ENCODE measurements at places on chromosomes 12 and 14.
A peak's percentile ranks its signal among the peaks of the same experiment; 100 is the strongest.

- DNase-seq: no peak
Observed at GRCh38 chr12:20063116-20063515, 305.2 kb upstream of the PDE3A start.

DNA sequence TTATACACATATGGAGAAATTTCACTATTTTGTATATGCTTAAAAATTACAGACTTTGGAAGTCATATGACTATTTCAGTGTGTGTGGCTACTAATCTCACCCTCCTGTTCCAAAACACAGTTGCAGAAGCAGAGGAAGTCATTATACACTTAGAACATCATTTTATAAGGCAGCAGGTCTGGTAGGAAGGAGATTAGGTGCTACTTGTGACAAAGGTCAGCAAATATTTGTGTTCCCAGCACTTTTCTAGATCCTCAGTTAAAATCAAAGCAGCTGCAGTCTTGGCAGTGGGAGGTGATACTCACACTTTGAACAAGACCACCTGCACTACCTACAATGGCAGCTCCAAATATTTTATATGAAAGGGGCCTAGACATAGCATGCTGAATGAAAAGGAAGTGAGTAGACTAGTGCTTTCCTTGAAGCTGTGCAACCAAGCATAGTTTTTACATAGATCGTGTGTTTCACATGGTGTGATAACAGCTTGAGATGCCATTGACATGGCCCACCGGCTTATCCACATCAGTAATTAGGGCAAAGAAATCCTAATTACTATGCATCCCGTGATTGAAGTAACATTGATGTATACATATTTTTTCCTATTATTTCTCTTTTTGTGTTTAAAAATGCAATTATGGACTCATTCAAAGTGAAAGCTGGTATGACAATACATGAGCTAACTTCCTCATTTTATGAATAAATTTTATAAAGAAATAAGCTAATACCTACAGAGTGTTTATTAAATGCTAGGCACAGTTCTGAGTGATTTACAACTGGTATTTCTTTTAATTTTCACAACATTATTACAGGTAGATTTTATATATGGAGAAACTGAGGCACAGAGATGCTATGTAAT, 5.3 kb downstream of the GYS2 start:
- DNase-seq: no peak

DNA sequence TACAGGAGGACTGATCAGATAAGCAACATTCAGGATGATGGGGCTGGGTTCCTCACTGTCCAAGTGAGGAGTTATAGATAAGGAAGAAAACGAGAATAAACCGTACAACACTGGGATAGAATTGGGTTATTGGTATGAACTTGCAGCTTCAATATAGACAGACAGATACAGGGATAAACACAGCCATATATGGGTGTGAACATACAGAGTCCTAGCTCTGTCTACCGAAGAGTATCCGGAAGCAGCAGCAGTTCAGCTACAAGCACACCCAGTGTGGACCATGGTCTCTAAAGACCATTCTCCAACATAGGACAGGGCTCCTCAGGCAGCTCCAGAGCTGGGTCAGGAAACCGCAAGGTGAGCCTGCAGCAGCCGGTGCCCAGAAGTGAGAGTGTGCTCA, 40.8 kb downstream of the CDC42BPB start:
- DNase-seq: no peak

DNA sequence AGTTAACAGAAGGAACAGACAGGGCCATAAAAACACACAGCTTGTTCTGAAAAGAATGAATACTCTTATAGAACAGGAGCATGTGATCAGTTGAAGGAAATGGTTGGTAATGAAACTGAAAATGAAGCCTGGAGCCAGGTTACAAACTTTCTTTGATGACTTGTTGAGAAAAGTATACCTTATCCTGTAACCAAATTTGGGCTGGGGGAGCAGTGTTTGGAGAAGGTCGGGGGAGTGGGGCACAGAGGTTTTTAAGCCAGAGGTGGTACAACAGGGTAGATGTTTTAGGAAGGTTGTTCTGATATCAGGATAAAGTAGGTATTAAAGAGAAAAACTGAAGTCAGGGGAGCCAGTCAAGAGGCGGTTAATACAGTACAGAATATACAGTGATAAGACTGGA, 8.2 kb downstream of the GOLT1B start:
- no peak for DNase-seq

DNA sequence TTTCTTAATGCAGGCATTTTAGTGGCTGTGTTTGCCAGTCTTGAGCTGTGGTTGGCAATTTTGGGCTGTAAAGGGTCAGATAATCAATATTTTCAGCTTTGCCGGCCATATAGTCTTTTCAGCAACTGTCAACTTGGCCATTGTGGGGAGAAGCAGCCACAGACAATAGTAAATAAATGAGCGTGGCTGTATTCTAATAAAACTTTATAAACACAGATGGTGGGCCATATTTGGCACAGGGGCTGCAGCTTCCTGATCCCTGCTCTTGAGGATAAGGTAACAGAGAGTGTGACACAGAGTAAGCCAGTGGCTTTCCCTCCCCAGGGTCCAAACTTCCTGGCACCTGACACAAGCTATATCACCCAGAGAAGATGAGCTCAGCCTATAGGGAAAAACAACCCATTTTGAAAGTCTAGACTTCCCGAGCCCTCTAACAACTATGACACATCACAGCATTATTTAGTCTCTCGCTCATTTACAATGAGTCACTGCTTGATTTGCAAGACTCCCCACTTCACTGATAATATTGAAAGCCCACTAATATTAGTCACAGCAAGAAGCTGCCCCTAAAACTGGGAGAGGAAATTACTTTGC, 163.1 kb upstream of the TMPO start:
- DNase-seq: no peak

DNA sequence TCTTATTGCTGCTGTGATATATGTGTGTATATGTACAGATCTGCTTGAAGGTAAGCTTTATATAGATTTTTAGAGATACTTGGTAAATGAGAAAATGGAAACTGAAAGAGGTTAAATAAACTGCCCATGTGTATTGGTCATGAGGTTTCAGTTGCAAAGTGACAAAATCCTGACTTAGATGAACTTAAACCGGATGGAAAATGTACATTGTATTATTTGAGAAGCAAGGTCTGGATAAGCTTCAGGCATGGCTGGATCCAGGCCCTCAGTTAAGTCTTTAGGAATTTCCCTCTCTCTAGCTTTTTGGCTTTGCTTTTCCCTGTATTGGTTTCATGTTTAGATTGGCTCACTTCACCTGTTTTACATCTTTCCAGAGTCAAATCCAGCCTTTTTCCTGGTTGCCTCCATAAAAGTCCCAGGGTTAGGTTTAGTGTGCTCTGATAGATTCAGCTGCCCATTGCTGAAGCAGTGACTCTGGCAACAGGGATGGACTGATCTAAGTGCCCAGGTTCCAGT, 21.0 kb upstream of the MAP1LC3B2 start:
- DNase-seq: no peak

- no peak for DNase-seq
Observed at GRCh38 chr12:52925717-52926595, 21.1 kb upstream of the KRT8 start.

- no peak for DNase-seq
Observed at GRCh38 chr12:87112571-87113345, 856.6 kb upstream of the MGAT4C start.

DNA sequence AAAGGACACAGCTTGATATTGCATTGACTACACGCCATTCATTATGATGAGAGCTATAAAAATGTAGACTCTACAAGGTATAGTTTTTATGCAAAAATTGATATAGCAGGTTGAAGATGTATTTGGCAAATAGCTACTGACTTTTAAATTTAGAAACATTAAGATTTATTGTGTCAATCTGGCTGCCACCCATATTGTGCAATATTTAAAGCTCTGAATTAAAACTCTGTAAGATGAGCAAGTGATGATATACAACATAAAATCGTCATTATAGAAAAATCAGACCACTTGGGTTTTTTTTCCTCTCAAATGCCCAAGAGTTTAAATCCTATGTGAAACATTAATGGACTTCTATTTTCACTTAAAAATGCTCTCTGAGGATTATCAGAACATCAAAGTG, 36.8 kb upstream of the E2F7 start:
- no peak for DNase-seq

DNA sequence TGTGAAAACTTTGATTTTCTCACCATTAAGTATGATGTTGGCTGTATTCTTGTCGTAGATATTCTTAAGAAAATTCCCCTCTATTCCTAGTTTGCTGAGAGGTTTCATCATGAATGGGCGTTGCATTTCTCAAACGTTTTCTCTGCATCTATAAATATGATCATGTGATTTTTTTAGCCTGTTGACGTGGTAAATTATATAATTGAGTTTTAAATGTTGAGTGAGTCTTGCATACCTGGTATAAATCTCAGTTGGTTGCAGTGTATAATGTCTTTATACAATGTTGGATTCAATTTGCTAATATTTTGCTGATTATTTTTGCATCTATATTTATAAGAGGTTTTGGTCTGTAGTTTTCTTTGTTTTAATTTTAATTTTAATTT, 405.9 kb upstream of the MIS18BP1 start:
- no peak for DNase-seq

GRCh38 chr12:6049587-6049986, 74.9 kb downstream of the VWF start:
- no peak for DNase-seq

DNA sequence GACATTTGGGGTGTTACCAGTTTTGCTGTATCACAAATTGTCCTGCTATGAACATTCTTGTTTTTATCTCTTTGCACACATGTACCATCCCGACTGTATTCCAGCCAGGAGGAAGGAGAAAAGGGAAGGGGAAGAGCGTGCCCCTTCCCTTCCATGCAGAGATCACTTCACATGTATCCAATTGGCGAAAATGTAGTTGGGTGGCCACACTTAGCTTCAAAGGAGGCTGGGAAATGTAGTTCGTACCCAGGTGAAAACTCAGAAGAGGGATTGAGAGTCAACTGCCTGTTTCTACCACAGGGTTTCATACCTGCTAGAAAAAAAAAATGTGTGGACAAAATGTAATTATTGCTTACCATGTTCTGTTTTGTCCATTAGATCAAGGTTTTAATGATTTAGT, 189.1 kb upstream of the PELI2 start:
- DNase-seq: no peak

- no peak for DNase-seq
Observed at GRCh38 chr14:75433631-75434071, 5.8 kb downstream of the JDP2 start.

GRCh38 chr12:19130224-19131024, 891 bp downstream of the PLEKHA5 start:
- peak; percentile 8 for DNase-seq

GRCh38 chr12:23493672-23494071, 455.8 kb downstream of the SOX5 start:
- DNase-seq: no peak

DNA sequence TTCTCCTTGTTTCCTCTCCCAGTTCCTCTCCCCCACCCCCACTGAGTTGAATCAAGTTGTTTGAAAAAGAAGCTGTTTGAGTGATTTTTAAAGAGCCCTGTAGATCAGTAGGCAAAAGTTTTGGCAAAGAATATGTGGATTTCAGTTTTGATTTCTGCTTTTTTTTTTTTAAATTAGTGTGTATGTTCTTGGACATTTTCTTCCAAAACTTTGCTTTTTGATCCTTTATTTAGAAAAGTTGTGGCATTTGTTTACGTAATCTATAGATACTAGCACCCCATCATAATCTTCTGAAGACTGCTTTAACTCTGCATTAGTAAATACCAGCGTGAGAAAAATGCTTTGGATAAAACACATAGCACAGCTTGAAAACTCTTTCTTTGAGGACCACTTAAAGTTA, 190.3 kb upstream of the SEL1L start:
- DNase-seq: no peak

DNA sequence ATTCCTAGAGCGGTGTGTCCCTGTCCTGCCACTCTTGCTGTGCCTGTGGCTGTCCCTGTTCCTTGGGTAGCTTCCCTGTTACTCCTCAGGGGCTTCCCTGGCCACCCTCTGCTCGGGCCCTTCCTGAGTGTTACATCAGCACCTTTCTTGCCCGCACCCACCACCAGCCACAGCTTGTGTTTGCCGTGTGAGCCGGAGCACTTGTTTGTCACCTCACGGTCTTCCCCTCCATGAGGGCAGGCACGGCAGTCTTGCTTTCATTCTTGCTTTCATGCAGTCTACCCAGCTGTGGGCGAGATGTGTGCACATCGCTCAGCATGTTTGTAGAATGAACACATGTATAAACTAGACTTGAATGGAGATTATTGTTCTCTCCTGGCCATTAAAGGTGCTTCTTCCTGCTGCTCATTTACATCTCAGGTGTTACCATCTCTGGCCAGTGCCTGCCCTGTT, 42.0 kb downstream of the TRAF3 start:
- no peak for DNase-seq

GRCh38 chr14:69591317-69591716, 16.6 kb upstream of the CCDC177 start:
- DNase-seq: no peak

- peak; percentile 79 for DNase-seq
Observed at GRCh38 chr12:100127766-100128511, 14.7 kb downstream of the BLTP3B start.

- no peak for DNase-seq
Observed at GRCh38 chr14:105918496-105919262, 392.3 kb downstream of the TMEM121 start.

- no peak for DNase-seq
Observed at GRCh38 chr12:52857500-52857899, 8.7 kb upstream of the KRT78 start.

GRCh38 chr14:62983821-62984220, 61.4 kb downstream of the KCNH5 start:
- DNase-seq: no peak

DNA sequence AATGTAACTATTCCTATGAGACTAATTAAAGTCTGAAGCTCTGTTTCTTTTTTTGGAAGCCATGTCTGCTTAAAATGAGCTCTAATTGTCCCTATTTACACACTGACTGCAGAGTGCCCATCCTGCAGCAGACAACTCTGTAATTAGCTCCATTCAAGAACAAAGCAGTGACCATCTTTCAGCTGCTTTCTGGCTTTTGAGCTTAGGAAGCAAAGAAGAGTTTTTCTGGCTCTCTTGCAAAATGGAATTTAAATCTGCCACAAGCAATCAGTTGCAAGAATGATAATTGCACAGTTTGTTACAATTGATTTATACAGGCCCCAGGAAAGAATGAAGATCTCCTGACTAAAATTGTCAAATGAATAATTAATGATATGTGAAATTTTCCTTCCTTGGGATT, 83.4 kb downstream of the GAS2L3 start:
- DNase-seq: no peak

DNA sequence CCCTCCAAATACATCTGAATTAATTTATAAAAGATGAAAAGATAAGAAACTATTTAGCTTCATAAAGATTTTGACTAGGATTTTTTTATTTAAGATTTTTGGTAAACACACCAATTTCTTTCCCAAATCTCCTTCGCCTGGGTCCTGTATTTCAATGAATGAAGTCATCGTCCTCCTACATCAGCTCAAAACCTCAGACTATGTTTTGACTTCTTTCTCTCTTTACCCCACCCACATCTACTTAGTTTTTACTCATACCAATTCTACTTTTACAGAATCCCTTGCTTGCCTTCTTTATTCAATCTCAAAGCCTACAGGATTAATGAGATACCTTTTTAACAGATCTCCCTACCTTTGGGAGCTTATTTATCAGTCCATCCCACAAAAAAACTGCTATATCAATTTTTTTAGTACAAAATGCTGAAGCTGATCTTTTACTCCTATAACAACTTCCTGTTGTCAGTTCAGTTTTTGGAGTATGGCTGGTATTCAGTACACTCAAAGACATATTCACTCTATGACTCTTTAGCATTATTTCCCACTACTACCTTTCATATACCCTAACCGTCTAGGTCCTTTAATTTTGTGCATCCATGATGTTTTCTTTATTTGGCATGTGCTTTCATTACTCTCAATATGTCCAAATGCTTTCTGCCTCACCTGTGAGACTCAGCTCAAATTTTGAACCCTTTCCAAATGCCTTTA, 18.7 kb upstream of the CCDC91 start:
- no peak for DNase-seq
